Stimulated activated CD4-positive, alpha-beta T cell treated with anti-CD3 and anti-CD28 coated beads, Interleukin-12 subunit alpha, Interleukin-12 subunit beta, amount 100 ng/mL, for 48 hours (primary cell): ENCODE measurements at places on chromosomes 6 and 20.

- no peak for DNase-seq
These were observed 20.9 kb upstream of the RNF8 start for GRCh38 chr6:37332894-37333293.

DNA sequence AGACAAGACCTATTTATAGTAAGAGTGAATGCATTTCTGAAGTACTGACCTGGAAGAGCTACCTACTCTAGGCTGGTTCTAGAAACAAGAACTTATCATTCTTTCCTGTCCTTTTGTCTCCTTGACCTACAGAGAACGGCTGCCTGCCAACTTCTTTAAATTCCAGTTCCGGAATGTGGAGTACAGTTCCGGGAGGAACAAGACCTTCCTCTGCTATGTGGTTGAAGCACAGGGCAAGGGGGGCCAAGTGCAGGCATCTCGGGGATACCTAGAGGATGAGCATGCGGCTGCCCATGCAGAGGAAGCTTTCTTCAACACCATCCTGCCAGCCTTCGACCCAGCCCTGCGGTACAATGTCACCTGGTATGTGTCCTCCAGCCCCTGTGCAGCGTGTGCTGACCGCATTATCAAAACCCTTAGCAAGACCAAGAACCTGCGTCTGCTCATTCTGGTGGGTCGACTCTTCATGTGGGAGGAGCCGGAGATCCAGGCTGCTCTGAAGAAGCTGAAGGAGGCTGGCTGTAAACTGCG is 8.3 kb downstream of the APOBEC2 start:
- no peak for DNase-seq

GRCh38 chr6:133983099-133983939 is 30.3 kb downstream of the TBPL1 start:
- DNase-seq: peak; percentile 42

- no peak for DNase-seq
These were observed 399.7 kb downstream of the COL12A1 start for GRCh38 chr6:74805916-74806696.

GRCh38 chr20:52001999-52002666 is 189.4 kb downstream of the ZFP64 start:
- DNase-seq: no peak

- DNase-seq: no peak
These were observed 31.2 kb downstream of the GPLD1 start for GRCh38 chr6:24458134-24458533.

GRCh38 chr6:21891080-21891479 is 297.5 kb downstream of the SOX4 start:
- no peak for DNase-seq

DNA sequence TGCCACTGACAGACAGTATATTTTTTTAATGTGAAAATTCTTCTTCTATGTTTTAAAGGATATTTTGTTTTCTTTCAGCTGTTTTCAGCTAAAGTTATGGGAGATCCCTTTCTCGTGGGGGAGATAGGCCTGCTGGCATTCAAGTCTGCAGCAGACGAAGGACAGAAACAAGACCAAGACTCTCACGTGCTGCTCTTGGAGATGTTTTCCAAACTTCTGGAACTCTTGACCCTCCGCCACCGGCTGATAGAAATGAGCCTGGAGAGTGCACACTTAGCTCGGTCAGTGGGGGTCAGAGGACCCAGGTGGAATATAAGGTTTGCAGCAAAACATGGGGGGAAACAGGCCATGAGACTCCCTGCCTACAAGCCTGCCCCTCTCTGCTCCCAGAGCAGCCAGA is 120.5 kb downstream of the CD164 start:
- DNase-seq: no peak
